Hematopoietic multipotent progenitor cell treated with erythropoietin and hydrocortisone succinate and interleukin-3 and kit ligand, for 4 days (in vitro differentiated cells): ENCODE measurements at places on chromosomes 6 and 20.

DNA sequence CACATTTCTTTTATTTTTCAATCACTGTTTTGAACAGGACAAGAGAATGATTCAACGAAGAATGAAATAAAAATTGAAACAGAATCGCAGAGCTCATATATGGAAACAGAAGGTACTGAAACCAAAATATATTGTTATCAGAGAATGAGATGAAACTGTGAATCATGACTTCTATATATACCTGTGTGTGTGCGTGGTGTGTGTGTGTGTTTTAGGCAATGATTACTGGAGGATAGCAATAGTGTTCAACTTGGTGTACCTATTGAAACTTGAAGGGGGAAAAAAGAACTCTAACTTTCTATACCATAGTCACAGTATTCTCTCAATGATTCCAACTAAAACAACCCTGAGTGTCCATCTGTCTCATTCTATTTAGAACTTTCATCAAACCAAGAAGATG lies 586.6 kb downstream of the KIF16B start:
- no peak for DNase-seq

GRCh38 chr6:3321875-3322274 lies 63.1 kb downstream of the PSMG4 start:
- DNase-seq: no peak

DNA sequence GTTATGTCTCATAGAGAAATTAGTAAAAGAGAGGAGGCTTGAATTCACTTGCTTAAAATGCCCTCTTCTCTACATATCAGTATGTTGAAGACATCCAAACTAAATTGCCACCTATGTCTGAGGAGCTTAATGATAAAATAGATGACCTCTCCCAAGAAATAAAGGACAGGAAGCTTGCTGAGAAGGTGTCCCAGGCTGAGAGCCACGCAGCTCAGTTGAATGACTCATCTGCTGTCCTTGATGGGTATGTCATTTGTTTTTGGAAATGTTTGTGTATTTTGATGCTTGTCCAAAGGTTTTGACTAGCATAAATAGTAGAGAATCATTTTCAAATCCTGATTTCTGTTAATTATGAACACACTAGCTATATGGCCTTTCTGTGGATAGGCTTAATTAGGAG lies 307.7 kb downstream of the ARHGAP18 start:
- no peak for DNase-seq

GRCh38 chr20:51227744-51228143 lies 204.8 kb upstream of the KCNG1 start:
- no peak for DNase-seq

- no peak for DNase-seq
Observed at GRCh38 chr20:35598476-35598875, 17.2 kb upstream of the SPAG4 start.

DNA sequence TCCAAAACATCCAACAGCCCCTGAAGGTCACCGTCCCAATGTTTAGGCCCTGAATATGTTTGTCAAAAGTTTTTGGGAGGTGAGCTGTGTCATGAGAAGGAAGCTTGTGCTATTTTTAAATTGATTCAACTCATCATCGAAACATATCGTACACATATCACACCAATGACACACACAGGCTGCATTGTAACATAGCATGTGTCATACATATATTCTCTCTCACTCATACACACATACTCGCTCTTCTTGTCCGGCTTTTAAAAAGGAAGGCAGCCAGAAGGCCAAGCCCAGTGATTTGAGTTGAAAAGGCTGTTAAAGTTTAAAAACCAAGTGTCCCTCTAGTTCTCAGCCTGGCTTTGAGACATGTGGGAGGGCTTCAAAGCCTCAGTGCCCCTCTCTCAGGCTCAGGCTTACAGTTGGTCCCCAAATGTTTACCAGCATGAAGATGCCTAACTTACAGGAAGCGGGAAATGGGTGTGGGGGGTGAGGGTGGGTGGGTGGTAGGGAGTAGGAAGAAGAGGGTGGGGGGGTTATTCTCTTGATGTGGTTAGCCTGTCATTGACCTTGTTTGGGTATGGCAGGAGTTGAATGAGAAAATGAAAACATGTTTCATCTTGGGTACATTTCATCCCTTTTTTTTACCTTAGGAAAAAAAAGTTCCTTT lies 3.3 kb upstream of the PRDM1 start:
- DNase-seq: no peak

DNA sequence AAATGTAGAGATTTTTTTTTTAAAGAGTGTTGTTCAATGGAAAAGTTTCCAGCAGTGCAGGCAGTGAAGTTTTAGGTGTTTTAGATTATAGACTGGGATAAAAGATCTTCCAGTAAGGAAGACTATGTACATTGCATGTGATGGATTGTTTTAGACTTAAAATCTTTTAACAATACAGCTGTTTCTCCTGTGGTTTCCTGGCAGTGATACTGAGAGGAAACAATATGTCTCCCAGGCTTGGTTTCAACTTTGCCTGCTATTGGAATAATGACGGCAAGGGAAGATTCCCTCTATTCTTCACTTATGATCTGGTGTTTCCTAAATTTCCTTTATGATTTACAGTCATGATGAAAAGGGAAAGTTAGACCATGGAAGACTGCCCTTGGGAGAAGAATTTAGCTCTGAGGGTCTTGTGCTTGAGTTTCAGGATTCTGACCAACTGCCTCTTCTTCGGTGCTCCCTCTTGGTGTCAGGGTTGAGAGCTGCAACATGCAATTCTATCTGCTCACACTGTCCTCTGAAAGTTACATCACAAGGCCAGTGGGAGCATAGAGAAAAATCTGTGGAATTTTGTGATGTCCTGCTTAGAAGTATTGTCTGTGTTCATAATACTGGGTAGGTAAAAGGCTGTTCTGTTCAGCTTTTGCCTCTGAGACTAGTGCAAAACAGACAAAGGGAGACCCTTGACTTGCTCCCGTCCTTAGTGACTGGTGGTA lies 262.8 kb upstream of the MAN1A1 start:
- DNase-seq: no peak

DNA sequence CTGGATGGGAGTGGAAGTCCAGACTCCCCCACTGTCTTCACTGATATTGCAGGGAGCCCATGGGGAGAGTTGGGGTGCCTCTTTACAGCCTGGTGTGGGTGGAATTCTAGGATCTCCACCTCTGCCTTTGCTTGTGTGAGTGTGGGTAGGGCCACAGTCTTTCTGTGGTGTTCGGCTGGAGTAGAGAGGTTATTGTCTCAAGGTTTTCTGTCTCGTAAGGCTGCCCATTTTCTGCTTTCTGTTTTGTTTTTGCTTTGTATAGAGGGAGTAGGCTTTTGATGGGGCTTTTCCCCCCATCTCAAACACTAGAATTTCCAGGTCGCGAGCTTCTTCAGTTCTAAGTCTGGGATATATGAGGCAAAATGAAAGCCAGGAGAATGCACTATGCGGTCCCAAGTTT lies 40.4 kb upstream of the ELMO2 start:
- no peak for DNase-seq

- peak; percentile 93 for DNase-seq
Observed at GRCh38 chr6:6758915-6759654, 170.6 kb downstream of the LY86 start.
